Daoy (cell line): ENCODE measurements at places on chromosomes 3 and 15. TPM values are rescaled to one million over a fixed set of nuclear protein-coding genes. Genes with fewer than 3 reads are reported as not detected.

Gene FAM162A
- total RNA-seq, result 25.2 and 52.5 TPM in 2 replicates

Gene ZKSCAN7
- total RNA-seq, result 2.1 and 2.2 TPM in 2 replicates

Gene GHSR
- not detected in 2 replicates for total RNA-seq

Gene PFKFB4
- 4.1 and 6.9 TPM in 2 replicates for total RNA-seq

- no peak for DNase-seq
These were observed 34.1 kb downstream of the AKAP13 start for GRCh38 chr15:85414495-85414894.

- no peak for DNase-seq
These were observed 22.6 kb downstream of the RASGRF1 start for GRCh38 chr15:79067969-79068368.

DNA sequence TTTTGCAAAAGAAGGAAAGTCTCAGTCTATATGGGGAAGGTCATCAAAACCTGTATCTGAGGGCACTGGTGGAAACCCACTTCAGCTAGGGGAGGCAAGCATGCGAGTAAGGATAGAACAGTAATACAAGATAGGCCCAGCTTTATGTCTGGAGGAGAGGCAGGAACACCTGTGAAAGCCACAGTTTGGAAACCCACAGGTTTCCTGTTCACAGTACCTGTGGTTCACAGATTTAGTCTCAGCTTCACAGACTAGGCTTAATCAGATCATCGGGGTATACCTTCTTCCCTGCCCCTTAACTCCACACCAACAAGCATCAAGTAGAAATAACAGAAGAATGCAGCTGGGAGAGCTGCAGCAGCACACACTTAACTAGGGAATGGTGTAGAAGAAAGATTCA, 36.2 kb downstream of the C2CD4B start:
- no peak for DNase-seq

- DNase-seq, result no peak
These were observed 12.0 kb downstream of the DLL4 start for GRCh38 chr15:40941068-40941527.

DNA sequence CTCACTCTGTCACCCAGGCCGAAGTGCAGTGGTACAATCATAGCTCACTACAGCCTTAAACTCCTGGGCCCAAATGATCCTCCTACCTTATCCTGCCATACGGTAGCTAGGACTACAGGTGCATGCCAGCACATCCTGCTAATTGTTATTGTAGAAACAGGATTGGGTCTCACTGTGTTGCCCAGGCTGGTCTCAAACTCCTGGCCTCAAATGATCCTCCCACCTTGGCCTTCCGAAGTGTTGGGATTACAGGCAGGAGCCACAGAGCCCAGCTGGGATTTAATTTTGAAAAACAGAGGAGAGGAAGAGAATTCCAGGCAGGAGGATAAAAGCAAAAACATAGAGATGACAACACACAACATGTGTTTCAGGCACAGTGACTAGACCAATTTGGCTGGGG, 40.5 kb downstream of the SFMBT1 start:
- DNase-seq, result no peak

GRCh38 chr15:25401501-25401900, 37.3 kb downstream of the UBE3A start:
- DNase-seq, result no peak

GRCh38 chr15:78921517-78921916, 23.3 kb downstream of the CTSH start:
- no peak for DNase-seq

DNA sequence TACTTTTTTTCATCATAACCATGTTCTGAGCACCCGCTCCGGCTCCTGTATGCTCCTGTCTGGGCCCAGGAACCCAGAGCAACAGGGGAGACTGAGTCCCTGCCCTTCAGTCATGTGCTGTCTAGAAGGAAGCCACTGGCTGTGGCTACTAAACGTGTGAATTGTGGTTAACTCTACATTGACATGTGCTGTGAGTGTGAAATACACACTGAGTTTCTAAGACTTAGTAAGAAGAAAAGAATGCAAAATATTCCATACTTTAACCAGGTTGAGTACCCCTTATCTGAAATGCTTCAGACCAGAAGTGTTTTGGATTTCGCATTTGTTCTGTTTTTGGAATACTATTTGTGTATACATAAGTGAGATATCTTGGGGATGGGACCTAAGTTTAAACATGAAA, 42.8 kb upstream of the CGNL1 start:
- peak; percentile 54 for DNase-seq

- peak; percentile 67 for DNase-seq
These were observed at the start of gene BDH1 for GRCh38 chr3:197555281-197556261. TSS of gene BDH1 (minus strand) at chr3:197555968. CDS start at chr3:197546443, 9,525 bp downstream.
